ENCODE measurements at places on chromosomes 6 and 20.

DNA sequence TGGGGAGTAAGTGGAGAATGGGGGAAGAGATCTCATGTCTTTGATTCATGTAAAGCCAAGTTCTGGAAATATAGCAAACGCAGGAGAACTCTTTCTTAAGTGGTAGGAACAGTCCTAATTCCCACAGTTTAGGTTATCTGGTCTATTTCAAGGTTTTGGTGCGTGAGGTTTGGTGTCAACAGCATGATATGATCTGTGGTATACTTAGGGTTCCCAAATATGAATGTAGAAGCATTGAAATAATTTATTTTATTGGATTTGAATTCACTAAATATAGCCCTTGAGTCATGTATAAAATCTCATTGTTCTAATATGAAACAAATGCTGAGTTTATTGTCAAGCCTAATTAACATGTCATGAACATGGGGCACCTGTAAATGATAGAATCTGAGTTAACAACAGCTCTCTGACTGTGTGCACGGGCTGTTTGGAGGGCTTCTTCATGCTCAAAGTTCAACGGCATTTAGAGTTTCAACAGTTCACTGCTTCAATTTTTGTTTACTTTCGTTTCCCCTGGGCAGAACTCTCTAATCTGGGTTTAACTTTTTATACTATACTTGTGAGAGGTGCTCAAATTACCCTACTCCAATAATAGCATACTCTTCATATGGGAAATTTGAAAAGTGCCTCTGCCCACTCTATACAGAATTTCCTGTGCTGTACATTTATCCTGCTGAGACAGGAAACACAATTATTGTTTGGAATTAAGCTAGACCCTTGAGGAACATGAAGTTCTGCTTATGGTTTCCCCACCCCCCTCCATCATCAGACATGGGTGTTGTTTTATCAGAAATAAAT, 236.3 kb upstream of the ZNF217 start:
- DNase-seq = no peak

GRCh38 chr6:37638414-37639341, 59.0 kb downstream of the MDGA1 start:
- DNase-seq = no peak

GRCh38 chr20:22402550-22402949, 181.8 kb downstream of the FOXA2 start:
- no peak for DNase-seq

DNA sequence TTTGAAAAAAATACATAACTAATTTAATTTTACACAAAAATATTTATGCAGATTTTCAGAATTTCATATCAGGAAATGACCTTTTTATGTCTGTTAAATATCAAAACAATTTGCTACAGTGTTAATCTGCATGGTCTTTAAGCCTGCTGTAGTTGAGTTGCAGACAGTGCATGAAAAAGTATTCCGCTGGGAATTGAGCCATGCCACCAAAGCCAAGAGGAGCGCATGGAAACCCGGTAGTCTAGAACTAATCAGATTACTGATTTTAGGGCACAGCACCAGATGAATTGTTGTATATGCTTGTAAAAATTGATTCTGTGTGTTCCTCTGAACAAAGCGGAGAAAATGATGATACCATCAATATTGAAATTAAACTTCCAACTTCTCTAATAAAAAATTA, 34.3 kb upstream of the LAMP5 start:
- no peak for DNase-seq

DNA sequence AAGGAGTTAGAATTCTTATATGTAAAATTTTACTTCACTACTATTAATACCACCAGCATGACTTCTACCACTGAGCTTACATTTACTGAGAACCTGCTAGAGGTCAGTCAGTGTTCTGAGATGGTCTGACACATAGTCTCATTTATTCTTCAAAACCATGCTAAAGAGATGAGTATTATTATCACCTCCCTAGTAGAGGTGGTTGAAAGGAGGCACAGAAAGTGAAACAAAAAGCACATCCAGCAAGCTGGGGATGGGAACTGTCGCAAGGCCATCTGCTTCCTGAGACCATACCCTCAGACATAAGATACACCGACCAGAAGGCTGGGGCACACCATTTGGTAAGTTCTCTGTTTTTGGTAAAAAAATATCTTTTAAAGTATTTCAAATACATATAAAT, 137.7 kb downstream of the INSM1 start:
- DNase-seq = no peak

- no peak for DNase-seq
These were observed 226.3 kb upstream of the SMLR1 start for GRCh38 chr6:130600880-130601341.

DNA sequence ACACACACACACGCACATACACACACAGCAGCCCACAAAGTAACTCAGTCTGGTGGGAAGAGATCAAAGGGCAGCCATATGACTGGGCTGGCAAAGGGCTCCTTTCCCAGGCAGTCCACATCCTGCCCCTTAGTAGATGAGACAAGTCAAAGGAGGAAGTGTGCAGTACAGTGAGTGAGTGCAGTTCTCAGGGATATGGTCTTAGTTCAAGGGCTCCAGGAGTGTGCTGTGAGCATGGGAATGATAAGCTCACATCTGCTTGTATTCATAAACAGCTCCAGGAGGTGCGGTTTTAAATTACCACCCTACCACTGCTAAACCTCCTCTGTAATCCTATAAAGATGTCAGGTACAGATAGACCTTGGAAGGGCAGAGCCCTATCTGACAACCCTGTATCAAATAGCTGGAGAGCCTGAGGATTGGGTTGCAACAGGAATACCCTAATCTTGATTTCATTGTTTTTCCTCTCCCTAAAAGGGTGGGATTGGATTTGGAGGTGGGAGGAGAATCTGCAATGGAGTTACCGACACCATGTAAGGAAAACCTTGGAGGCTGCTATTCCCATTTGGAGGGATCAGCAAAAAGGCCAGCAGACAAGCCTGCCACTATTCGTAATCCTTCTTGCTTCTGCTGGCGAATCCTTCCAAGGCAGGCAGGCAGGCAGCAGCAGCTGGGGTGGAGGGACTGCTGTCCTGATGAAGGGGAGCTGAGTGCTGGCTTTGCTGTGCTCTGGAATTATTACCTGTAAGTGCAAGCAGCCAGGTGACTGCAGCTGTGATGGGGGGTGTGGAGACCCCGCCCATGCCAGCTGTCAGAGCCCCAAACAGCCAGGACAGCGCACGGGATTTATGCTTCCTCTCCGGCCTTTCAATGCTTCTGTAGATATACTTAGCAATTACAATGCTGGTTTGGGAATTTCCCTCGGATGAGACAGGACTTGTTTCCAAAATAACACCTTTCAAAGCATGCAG, 342.7 kb downstream of the PRL start:
- DNase-seq = no peak

- no peak for DNase-seq
These were observed 11.5 kb upstream of the HLA-B start for GRCh38 chr6:31368461-31368860.

DNA sequence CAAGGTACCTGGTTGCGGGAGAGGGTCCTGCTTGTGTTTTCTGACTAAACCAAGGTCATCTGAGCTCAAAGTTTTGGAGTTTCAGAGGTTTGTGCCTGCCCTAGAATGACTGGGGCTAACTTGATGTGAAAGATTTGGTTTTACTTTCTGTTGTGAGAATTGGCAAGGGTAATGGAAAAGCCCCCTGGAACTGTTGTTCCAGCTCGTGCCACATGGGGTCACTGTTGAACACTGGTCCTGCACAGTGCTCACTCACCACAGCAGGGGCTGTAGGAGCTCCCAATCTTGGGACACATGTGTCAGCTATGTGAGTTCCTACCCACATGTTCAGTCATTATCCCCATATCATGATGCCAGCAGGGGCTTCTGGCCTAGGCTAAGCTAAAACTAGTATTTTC, 6.5 kb downstream of the TGM6 start:
- peak; percentile 68 for DNase-seq

GRCh38 chr20:36848078-36848660, 27.8 kb upstream of the TLDC2 start:
- DNase-seq = no peak

DNA sequence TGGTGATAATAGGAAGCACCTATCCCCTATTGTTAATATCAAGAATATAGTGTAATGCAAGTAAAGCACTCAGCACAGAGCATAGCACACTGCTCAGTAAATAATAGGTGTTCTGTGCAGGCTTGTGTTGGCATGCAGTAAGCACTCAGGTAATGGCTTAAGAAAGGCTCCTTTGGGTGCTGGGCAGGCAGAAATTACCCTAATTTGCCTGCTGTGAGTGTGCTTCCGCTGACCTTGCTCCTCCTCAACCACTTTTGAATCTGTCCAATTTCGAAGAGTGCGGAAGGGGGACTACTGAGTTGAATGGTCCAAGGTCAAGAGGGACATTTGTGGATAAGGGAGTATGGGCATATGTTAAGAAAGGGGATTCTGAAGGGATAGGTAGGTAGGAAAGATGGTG, 15.4 kb downstream of the SRSF3 start:
- no peak for DNase-seq

GRCh38 chr6:22078802-22079545, 217.9 kb downstream of the PRL start:
- no peak for DNase-seq

DNA sequence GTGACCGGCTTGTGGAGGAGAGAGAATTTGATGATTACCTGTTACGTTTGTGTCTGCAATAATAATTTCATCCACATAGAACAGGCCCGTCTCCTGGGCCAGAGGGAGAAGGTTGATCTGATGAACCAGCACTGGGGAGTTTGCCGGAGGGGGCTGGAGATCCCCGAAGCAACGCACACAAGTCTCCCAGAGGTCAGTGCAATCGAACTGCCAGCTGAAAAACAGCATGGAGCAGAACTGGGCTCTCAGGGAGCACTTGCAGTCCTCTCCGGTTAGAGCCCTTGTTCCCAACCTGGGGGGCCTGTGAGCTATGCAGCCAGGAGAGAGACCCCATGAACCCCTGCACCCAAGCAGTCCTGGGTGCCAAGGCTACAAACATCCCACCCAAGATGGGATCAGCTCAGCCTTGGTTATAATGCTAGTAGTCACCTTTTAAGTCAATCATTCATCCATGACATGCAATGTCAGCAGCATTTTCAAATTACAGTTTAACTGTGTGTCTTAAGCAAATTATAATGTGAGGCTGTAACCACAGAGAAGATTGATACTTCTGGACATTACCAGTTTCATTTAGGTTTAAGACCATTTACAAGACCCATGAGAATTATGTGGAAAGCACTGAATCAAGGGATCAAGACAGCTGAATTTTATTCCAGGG, 34.2 kb downstream of the PKHD1 start:
- no peak for DNase-seq

DNA sequence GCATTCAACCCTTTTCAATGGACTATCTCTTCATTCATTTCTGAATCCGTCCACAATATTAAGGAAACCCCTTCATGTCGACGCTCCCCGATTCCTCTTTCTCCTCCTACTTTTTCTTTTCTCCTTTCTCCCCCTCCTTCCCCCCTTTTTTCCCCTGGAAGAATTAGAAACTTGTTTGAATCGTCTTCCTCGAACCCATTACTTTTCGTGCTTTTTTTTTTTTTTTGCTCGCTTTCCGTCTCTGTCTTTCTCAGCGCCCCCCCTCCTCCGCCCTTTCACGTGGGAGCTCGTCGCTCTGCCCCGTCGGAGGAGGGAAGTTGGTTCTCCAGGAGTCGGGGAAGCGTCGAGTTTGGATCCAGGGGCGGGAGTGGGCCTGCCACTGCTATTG, 2.3 kb upstream of the NKX2-2 start:
- DNase-seq = no peak

- no peak for DNase-seq
These were observed 18.1 kb downstream of the PNLDC1 start for GRCh38 chr6:159817951-159818739.

DNA sequence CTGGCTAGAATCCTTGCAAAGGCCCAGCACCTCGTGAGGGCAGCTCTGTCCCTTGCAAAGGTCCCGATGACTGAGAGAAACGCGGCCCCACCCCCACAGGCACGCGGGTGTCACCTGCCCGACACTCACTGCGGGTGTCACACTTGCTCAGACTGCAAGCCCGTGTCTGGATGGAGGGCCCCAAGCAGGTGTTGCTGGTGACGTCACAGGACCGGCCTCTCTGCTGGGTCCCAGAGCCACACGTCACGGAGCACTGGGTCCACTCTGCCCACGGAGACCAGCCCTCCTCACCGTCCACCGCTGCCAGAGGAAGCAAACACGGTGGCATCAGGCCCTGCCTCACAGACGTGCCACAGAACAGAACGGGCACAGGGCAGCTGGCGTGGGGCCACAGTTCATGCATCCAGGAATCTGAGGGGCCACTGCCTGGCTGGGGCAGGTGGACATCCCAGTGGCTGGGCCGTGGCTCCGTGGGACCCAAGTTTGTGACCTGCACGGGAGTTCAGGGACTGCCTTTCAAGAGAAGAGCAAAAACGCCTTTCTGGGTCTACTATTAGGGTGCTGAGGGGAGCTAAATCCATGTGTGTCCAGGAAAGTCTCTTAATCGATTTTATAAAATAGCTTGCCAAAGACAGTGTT, 16.0 kb downstream of the THBS2 start:
- DNase-seq = no peak

Measured in T-helper 2 cell treated with Interferon-gamma antibody and Interleukin-4, amounts not matched to agents 5 μg/mL and 100 μg/mL, for 36 hours (primary cell).